ENCODE measurements at places on chromosomes 13 and 19.
A peak's percentile ranks its signal among the peaks of the same experiment; 100 is the strongest.

GRCh38 chr13:108508263-108508662 lies 121.1 kb upstream of the MYO16 start:
- DNase-seq: no peak

DNA sequence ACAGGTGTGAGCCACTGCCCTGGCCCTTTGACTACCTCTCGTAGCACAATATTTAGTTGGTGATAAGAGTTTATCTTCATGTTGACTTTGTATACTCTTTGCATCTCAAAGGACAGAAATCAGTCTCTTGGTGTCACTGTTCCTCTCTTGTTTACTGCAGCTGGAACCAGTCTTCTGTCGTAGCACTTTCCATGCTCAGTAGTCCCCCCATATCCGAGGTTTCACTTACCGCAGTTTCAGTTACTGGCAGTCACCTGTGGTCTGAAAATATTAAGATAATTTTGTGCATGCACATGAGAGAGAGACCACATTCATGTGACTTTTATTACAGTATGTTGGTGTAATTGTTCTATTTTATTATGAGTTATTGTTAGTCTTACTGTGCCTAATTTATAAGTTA lies 49.1 kb downstream of the WASF3 start:
- no peak for DNase-seq

DNA sequence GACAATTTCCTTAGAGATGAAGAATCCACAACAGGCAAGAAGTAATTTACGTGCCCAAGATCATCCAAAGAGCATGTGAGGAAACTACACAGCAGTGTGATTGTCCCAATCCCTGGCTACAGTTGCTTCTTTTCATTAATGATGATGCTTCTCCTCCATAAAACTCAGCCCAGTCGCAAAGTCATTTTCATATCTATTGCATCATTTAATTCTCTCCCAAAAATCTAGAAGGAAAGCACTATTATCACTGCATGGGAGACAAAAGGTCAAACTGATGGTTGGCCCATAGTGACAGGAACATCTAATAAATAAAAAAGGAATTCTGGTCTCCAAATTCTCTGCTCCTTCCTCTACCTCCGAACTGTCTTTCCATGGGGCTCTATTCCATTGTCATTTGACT lies 103.5 kb upstream of the SERP2 start:
- DNase-seq: no peak

DNA sequence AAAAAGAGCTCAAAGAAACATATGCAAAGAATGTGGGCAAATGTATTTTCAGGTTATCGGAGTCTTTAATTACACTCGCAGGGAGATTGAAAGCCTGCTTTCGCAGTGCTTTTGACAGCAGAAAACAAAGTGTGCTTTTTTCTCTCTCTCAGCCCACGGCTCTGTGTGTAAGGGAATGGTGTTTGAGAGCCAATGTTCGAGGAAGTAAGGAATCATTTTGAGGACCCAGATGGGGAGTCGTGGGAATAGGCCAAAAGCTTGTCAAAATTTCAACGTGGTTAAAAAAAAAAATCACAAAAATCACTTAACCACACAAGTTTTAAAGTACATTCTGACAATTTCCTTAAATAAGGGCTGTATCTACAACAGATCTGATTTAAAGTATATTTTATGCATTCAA lies 197.1 kb upstream of the IRS2 start:
- no peak for DNase-seq

GRCh38 chr19:12794971-12795381 lies 3.7 kb downstream of the JUNB start:
- no peak for DNase-seq

- DNase-seq: no peak
Measured at GRCh38 chr19:43337737-43338136, 15.7 kb upstream of the CD177 start.

DNA sequence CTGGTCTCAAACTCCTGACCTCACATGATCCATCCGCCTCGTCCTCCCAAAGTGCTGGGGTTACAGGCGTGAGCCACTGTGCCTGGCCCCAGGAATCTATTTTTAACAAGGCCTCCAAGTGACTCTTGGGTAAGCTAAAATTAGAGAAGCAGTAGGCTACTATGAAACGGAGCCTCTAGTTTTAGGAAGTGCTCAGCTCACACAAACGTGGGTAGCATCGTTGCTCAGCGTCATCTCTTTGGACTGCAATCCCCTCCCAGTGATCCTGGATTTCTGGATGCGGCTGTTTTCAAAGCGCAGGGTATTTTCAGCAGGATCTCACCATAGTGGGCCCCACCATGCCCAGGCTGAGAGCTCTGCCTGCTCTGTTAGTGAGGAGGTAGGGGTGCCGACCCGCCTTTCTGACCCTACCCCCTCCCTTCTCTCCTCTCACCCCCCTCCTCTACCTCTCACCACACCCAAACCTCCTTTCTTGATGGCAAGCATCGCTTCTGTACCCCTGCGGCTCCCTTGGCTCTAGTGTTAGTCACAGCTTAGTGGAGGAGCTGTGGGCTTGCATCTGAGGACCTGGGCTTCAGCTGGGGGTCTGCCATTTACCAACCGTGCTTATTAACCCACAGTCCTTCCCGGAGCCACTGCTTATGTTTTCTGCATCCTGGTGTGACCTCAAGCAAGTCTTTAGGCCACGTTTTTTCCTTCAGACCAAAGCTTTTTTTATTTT lies 34.2 kb downstream of the GJA3 start:
- DNase-seq: no peak

- DNase-seq: no peak
Measured at GRCh38 chr13:27280841-27281240, 10.2 kb downstream of the RASL11A start.

GRCh38 chr13:50552424-50552966 lies 291.0 kb downstream of the DLEU7 start:
- DNase-seq: no peak

- DNase-seq: no peak
Measured at GRCh38 chr19:3178377-3178972, at the start of gene S1PR4. Gene S1PR4, plus strand, starts transcription at chr19:3178769. Its CDS starts 24 bp downstream, at chr19:3178793.

DNA sequence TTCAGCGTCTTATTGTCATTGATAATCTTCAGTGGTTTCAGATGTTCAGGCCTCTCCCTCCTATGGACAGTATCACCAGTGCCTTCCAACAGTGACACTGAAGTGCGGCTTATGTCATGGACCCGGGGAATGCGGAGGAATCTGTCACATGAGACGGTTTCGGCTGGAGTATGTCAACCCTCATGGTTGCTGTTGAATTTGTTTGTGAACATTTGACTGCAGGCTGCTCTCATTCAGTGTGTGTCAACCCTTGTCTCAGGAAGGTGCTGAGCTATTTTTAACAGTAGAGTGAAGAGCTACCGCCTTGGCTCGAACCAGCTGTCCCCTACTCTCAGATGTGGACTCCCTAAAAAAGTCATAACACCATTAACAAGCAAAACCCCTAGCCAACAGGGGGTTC lies 138.8 kb upstream of the RNF113B start:
- DNase-seq: no peak

DNA sequence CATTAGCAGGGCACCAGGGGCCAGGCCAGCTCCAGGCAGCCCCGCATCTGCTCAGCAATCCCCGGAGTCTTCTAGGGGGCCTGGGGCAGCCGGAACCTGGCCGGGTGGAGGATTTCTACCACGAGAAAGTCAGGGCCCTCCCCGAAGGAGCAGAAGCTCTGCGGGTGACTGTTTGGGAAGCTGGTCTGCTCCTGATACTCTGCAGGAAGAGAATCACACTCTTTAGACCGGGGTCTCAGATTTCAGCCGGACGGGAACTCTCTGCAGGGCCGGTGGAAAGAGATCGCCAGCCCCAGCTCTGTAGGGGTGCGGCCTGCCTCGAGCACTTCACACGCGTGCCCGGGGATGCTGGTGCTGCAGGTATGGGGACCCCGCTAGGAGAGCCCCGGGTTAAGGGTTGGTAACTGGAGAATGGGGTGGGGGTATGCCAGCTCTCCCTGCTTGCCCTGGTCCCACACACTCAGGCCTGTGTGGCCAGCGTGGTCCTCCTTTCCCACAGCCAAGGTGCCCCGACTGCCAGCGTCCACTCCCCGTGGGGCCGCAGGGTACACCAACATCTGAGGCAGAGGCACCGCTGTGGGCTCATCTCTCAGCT lies 20.1 kb downstream of the RASA3 start:
- no peak for DNase-seq

DNA sequence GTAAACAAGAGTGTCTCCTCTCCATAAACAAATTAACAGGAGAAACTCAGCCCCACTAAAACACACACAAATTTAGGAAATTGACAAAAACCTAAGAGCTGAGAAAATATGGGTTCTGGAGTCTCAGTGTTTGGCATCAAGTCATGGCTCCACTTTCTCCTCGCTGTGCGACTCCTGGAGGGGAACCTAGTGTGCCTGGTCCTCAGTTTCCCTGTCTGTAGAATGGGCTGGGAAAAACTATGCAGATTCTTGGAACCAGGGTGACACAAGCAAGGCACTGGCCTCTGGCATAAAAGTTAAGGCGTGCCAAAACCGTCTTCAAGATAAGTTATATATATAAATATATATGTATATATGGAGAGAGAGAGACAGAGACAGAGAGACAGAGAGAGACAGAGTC lies 83.9 kb downstream of the INSR start:
- no peak for DNase-seq

DNA sequence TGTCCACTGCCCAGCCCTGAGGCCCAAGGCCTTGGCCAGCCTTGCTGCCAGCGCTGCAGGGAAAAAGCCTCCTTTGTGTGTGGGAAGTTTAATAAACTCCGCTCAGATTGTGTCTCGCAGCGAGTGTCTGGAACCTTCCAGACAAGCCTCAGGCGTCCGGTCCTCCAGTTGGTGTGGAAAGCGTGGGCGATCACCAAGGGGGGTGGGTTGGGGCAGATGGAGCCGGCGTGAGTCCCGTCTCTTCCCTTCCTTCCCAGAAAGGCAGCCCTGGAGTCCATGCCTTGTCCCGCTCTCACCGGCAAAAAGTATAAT lies 4.6 kb downstream of the STK11 start:
- DNase-seq: peak; percentile 16

DNA sequence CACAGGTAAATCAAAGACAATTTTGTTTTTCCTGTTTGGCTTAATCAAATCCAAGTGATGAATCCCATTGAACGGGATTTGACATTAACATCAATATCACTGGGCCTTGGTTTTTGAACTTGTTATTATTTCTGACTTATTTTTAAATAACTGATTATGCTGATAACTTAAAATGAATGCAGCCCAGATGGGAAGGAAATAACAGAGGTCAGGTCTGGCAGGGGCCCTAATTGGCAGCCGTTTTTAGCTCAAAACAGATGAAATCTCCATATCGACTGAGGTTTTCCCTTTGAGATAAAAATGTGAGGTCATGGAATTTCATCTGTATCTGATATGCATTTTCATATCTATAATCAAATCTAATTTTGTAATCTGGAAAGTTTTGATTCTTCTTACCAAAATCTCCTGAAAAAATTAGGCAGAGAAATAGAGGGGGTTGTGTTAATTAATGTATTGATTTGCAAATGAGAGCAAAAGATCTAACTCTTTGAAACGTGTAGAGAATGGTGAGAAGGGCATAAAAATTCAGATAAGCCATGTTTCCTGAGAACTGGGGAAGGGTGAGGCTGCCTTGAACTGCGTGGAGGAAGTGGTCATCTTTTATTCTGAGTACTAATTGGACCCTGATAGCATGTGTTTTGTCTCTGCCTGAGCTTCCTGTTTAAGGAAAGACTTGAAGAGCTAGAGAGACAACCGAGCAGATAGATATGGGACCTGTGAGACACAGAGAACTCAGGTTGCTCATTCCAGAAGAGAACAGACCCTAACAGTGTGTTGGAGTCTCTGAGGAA lies 98.2 kb upstream of the C1QTNF9B start:
- no peak for DNase-seq

Measured in substantia nigra (tissue), 51 donors.